ENCODE measurements at places on chromosomes 3 and 15.

DNA sequence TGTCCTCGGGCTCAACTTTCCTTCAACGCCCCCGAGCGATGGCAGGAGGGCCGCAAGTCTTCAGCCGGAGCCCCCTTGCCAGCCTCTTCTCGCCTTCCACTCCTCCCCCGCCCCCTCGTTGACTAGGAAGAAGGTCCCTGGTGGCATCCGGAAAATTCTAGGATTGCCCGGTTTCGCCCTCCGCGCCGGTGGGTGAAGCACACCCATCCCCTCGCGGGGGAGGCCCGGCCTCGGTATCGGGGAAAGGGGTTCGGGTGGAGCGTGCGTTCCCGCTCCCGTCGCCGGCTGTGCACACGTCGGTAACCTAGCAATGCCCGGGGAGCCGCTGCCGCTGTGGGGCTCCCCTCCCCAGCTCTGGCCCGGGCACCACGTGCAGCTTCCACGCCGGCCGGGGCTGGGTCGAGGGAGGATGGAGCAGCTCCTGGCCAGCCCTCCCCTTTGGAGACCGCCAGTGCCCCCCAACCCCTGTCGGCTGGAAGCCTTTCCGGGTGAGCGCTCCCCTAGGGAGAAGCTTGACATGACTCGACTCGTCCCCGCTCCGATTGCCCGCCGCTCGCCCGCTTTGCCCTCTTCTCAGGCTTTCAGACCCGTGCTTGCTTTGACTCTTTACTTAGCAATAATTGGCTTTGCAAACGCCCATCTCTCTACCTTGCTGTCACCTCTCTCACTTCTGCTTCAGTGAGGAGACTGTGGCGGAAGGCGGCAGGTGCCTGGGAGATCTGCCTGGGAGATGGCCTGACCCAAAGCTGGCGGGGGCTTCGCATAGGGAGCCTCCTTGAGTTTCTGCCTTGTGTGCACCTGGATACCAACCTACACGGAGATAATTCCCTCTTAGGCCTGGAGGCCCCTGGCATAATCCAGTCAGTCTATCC is 1.3 kb downstream of the CACNA1D start:
- peak; percentile 9 for DNase-seq

DNA sequence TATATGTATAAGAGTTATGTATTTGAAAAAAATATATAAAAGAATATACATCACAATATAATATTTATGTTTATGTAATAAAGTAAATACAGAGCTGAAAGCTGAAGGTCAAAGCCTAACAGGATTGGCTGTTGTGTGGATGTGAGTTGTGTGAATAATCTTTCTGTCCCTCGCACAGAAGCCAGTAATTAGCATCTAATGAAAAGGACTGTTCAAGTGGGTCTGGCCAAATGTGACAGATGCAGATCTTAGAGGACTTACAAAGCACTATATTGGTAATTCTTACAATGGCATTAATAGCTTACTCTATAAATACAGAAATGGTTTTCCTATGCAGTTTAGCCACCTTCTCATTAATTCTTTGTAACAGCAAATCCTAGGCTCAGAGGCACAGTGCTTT is 2.4 kb downstream of the MKRN3 start:
- DNase-seq = no peak

DNA sequence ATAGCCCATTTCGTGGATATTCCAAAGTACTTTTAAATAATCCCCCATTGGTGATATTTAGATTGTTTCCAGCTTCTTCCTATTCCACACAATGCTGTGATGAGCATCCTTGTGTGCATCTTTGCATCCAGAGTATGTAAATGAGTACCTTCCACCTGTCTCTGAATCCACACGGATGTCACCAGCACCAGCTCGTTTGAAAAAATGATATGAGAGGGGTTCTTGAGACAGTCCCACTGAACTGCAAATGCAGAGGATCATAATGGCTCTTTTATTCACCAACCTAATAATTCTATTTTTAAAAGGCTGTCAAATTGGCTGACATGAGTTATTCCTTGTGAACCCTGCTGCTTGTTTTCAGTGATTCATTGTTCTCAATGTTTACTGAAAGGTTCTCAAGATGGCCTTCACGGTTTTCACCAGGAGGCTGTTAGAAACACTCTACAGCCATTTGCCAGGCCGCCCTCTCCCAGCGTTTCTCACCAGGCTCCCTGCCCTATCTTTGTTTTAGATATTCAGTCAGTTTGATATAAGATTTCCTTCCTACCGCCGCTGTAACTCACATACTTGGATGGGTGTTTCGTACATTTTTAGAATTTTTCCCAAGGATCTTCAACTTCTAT is 96.7 kb upstream of the PTPRG start:
- DNase-seq = no peak

DNA sequence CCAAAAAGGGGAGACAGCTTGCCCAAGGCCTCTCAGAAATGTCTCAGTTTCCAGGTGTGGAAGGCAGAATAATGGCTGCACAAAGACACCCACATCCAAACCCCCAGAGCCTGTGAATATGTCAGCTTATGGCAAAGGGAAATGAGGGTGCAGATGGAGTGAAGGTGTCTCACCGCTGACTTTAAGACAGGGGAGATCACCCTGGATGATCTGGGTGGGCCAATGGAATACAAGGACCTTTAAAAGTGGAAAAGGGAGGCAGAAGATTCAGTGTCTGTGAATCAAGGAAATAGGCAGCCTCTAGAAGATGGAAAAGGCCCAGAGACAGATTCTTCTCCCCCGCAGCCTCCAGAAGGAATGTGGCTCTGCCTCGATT is 48.8 kb upstream of the ATP2B2 start:
- DNase-seq = no peak

- DNase-seq = peak; percentile 97
These were observed at the start of gene CAMP for GRCh38 chr3:48222616-48223513. Gene CAMP, plus strand, starts transcription at chr3:48223495. Its CDS starts 17 bp downstream, at chr3:48223512.

All from suppressor macrophage (primary cell).